ENCODE measurements at places on chromosomes 11 and 22.

- no peak for DNase-seq
Measured at GRCh38 chr11:69553416-69554357, 72.2 kb downstream of the LINC01488 start.

- DNase-seq, result no peak
Measured at GRCh38 chr11:74957937-74958629, 9.0 kb downstream of the SPCS2 start.

GRCh38 chr22:46070215-46070802, 80.0 kb upstream of the PPARA start:
- DNase-seq, result no peak

DNA sequence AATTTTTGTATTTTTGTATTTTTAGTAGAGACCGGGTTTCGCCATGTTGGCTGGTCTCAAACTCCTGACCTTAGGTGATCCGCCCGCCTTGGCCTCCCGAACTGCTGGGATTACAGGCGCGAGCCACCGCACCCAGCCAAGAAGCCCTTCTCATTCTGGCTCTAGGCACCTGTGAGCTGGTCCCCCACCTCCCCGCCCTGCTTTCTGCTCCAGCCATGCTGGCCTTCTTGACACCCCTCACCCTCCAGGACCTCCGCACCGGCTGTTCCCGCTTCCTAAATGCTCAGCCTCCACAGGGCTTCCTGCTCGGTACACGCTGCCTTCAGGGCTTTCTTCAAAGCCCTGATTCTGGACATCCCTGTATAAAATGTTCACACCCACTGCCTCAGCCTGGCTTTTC, 5.5 kb upstream of the FXYD2 start:
- no peak for DNase-seq

GRCh38 chr11:67302571-67303131, 679 bp upstream of the SSH3 start:
- no peak for DNase-seq

GRCh38 chr22:45516923-45517675, 14.4 kb downstream of the FBLN1 start:
- no peak for DNase-seq

GRCh38 chr22:24518228-24518627, 23.1 kb downstream of the UPB1 start:
- DNase-seq, result no peak

- DNase-seq, result no peak
Measured at GRCh38 chr11:123040111-123040432, 21.9 kb downstream of the HSPA8 start.

- no peak for DNase-seq
Measured at GRCh38 chr11:121321614-121322243, 29.2 kb downstream of the SC5D start.

All from neural crest cell (in vitro differentiated cells).